ENCODE measurements at places on chromosomes 1 and 21.
A peak's percentile ranks its signal among the peaks of the same experiment; 100 is the strongest.

- DNase-seq, result peak; percentile 92
These were observed 9.5 kb upstream of the PADI3 start for GRCh38 chr1:17239420-17239819.

DNA sequence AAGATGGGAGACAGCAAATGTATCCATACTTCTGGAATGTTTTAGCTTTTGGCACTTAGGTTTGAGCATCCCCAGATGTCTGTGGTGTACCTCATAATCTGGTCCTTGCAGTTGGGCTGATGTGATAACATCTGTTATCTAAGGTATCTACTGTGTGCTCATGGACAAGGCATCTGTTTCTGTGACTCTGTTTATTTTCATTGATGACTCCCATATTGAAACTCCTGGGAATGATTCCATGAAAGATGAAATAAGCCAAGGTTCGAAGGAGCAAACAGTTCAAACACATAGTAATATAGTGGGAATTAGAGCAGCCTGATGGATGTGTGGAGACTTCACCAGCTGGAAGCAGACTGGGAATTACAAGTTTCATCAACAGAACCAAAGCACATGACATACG is 20.7 kb upstream of the TRIM45 start:
- DNase-seq, result peak; percentile 66

- no peak for DNase-seq
These were observed 142.7 kb downstream of the SIPA1L2 start for GRCh38 chr1:232487236-232487635.

- DNase-seq, result no peak
These were observed 1.4 kb upstream of the G0S2 start for GRCh38 chr1:209673631-209674417.

GRCh38 chr1:196209265-196209664 is 399.0 kb downstream of the KCNT2 start:
- peak; percentile 51 for DNase-seq

DNA sequence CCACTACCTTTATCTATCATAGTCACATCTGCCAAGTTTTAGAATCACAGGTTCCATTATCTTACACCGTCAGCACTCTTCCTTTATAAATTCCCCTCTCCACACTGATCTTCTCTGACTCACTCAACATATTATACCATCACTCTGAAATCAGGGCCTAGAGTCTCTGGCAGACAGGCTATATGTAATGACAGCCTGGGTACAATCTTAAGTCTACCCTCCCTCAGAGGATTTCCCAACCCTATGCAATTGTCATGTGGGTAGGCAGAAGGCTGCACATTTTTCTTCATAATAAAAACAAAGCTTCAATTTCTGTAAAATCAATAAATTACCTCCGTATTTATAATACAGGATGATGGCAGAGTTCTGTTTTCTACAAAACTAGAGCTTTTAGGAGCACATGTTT is 138.0 kb downstream of the RERE start:
- DNase-seq, result peak; percentile 49

GRCh38 chr1:41328001-41328615 is 33.1 kb upstream of the FOXO6 start:
- no peak for DNase-seq

- peak; percentile 35 for DNase-seq
These were observed 53.8 kb downstream of the ABCA4 start for GRCh38 chr1:94067196-94067595.

DNA sequence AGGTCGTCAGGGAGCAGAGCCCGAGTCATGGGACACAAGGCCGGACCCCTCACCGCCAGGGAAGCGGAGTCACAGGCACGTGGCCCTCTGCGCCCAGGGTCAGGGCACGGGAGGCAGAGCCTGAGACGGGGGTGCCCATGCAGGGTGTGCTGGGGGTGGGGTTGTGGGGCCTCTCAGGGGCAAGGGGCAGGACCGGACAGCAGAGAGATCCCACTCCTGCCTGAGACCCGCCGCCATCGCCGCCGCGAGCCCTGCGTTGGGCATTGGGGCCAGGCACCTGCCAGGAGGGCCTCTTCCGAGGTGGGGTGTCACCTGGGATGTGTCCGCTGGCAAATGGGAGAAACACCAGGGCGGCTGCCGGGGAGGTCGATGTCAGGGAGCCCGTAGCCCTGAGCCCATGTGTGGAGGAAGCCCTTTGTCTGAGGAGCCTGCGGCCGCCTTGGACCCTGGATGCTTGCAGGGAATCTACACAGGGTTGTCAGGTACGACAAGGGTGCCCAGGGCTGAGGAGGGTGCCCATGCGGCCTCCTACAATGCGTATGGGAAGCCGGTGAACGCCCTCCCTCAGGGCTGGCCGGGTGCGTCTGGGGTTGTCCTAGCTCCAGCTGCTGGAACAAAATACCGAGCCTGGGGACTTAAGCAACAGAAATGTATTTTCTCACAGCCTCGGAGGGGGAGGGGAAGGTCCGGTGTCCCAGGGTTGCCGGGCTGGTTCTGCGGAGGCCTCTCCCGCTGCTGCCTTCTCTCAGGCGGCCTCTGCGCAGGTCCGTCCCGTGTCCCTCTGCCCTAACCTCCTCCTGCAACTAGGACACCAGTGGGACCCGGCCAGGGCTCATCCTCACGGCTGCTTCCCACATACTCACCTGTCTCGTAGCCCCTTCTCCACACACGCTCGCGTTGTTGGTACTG is 16.4 kb upstream of the C1orf159 start:
- DNase-seq, result no peak

DNA sequence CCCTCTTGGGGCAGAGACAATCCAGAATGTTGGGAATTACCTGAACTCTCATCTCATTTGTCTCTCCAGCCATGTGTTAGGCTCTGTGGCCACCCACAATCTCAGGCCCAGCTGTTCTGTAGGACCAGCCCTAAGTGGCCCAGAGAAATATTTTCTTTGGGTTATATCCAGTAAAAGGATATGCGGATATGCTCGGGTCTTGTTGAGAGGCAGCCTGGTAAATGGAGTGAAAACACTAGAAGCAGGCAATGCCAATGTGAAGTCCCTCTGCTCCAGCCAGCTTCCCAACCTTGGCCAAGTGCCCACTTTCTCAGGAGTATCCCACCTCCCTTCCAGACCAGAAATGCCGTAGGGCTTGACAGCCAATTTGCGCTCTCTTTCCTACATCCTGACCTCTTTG is 192.2 kb downstream of the ST6GALNAC3 start:
- no peak for DNase-seq

- DNase-seq, result peak; percentile 98
These were observed 16.0 kb downstream of the DHRS3 start for GRCh38 chr1:12601700-12602658.

DNA sequence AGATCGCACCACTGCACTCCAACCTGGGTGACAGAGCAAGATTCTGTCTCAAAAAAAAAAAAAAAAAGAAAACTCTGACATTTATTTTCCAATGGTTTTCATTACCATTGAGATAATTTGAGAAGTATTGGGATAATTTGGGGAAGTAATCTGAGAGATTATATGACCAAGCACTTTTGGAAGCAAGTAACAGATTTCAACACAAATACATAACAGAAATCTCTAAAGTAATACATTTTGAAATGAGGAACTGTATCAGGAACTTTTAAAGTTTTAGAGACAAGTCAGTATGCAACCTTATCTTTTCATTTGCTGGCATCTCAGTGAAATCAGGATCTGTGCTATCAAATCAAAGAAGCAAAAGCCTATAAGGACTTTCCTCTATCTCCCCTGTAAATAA is 25.4 kb upstream of the SLC16A1 start:
- no peak for DNase-seq
